LNCaP clone FGC (cell line): ENCODE measurements at places on chromosomes 5 and 9.
A peak's percentile ranks its signal among the peaks of the same experiment; 100 is the strongest.

DNA sequence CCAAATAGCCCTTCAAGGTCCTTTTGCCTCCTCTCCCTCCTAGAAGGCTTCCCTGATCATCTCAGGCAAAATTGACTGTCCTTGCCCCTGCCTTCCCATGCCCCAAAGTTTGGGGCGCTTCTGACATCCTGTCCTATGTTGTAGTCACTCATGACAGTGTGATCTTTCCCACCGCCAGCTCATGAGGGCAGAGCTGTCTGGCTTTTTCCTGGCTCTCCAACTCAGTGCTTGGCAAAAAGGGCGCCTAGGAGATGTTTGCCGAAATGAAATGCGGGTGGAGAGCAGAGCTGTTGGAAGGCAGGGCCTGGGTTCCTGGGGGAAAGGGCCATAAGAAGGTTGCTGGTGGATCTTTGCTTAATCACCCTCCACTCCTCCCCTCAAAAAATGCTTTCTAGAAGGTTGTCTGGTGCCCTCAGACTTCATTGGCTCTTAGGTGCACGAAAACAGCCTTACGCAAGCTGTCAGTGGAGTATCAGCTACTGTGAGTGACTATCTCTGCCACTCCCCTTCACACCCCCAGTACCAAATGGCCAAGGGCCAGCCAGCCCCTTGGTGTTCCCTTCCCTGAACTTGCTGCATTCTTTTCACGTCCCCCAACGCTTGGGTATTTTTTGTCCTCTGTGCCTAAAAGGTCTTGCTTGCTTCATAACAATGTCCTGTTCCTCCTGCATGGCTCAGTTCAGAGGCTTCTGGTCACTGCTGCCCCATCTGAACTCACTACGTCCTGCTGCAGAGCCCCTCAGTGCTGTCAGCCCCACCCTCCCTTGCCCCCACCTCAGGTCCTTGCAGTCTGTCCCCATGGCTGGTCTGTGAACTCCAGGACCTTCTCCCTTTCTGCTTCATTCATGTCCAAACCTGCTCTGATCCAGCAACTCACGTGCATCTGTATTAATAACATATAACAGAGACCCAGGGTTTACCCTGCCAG is 2.6 kb upstream of the SLC25A51 start:
- DNase-seq = no peak

- peak; percentile 22 for DNase-seq
Measured at GRCh38 chr9:131037335-131038255, 28.6 kb downstream of the LAMC3 start.

DNA sequence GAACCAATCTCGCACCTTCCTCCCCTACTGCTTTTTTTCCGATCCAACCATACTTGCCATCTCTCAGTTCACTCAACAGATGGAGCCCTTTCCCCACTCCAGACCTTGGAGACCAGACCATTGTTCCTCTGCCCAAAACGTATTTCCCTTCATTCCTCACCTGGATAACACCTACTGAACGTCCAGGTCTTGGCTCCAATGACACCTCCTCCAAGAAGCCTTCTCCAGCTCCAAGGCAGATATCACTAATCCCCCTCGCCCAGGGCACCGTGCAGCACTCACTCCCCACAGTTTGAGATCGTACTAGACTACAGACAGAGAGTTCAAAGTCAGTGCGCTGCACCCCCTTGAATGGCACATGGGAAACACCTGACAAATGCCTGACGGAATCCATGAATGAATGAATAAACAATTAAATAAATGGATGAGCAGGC is 47.1 kb upstream of the AKNA start:
- DNase-seq = peak; percentile 22

DNA sequence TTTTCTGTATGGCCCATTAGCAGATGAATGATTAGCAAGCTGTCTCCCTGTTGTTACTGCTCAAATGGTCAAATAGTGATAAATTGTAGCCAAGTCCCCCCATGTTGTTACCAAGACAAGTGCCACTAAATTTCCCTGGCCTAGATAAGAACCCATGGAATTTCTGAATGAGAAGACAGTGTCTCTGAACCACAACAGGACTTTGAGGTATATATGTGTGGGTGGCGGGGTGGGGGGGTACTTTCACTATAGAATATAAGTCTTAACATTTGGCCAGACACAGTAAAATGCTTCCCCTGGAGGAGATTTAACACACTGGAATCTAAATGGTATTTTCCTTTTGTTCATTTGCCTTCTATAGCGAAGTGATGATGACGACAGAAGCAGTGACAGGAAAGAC is 28.7 kb downstream of the XPA start:
- DNase-seq = no peak

DNA sequence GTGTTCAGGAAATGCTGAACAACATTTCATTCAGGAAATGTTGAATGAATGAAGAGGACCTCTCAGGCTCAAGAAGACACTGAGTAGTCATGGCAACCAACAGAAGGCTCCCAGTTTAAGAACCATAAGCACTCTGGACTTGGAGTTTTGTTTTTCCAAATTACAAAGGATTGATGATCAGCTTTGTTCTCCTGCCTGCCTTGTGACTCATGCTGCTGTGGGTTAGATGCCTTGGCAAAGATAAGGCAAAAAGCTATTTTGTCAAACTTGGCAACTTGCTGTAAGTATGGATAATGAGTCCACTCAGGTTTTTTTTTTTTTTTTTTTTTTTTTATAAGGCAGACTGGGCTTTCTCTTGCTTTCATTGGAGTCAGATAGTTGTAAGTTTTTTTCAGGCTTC is 365.0 kb downstream of the TMEM232 start:
- DNase-seq = no peak

- no peak for DNase-seq
Measured at GRCh38 chr5:96734871-96735325, 72.7 kb downstream of the CAST start.
